ENCODE measurements at places on chromosomes 11 and 22.

- DNase-seq = no peak
Observed at GRCh38 chr22:23501261-23501619, 78.8 kb downstream of the IGLL1 start.

- DNase-seq = no peak
Observed at GRCh38 chr11:115924744-115925567, 420.7 kb upstream of the CADM1 start.

DNA sequence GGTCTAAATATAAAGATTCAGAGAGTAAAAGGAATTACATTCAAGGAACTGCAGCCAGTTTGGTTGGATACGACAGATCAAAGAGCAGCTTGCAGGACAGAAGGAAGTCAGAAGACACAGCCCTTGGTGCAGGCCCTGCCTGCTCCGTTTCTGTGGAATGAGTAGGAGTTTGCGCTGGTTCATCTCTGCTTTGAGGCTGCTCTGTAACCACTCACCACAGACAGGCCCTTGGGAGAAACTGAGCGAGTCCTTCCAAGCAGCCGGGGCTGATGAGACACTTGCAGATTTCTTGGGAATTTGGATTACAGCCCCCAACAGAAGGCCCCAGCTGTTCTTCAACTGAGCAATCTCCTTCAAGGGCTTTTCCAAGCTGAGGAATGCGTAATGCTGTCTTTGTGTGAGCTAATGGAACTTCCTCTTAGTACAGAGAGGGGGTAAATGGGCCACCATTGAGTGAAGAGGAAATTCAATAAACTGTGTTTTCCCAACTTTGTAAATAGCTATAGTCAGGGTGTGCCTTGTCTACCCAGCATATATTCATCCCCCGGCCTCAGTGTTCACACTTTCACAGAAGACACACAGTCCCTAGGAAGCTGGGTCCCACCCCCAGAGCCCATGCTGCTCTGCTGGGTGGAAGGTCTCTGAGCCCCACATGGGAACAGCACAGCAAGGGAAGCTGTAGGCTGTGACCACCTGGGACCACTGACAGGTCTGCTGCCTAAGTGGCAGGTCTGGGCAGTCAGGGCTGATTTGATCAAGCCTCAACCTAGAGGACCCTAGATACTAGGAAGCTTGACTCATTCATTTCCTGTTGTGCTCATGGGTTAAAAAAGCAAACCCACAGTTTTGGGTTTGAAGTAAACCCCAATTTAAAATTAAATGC, 16.6 kb downstream of the IL10RA start:
- DNase-seq = peak; percentile 44

DNA sequence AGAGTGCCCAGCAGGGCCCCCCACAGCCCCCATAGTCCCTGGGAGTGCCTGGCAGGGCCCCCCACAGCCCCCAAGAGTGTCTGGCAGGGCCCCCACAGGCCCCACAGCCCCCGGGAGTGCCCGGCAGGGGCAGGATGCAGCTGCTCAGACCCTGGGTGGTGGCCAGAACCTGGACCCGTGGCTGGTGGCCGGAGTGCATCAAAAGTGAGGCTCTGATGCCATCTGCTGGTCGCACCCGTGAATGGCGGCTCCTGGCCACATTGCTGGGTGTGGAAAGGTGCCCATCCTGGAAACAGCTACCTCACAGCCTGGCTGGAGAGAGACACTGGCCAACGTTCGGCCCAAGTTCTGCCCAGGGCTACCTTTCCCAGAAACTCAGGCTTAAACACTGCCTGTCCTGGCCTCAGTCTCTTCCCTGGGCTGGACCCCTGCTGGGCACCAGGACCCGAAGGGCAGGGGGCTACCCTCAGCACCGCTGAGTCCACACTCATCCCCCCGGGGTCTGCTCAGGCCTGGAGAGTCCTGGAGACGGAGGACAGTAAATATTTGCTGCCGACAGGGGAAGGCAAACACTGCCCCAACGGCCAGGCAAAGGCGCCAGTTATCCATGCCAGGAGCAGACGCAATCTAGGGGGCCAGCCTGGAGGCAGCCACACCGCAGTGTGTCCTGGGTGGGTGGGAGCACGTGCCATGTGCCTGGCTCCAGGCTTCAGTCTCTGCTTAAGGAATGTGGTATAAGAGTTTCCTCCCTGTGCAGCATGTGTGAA, 4.4 kb downstream of the INS start:
- peak; percentile 49 for DNase-seq

DNA sequence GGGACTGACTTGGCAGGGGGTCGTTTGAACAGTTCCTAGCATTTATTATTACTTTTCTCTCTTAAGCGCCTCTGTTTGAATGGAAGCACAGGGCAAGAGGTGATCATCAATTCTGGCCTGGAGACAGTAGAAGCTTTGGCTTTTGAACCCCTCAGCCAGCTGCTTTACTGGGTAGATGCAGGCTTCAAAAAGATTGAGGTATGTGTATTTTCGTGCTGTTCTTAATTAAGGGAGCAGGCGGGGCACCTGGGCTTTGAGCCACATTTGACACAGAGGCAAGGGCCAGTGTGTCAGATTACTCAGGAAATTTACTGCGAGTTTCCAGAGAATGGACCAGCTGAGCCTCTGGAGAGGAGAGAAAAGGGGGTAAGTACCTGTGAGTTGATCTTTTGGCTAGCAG, 102.4 kb upstream of the SORL1-AS1 start:
- DNase-seq = no peak

DNA sequence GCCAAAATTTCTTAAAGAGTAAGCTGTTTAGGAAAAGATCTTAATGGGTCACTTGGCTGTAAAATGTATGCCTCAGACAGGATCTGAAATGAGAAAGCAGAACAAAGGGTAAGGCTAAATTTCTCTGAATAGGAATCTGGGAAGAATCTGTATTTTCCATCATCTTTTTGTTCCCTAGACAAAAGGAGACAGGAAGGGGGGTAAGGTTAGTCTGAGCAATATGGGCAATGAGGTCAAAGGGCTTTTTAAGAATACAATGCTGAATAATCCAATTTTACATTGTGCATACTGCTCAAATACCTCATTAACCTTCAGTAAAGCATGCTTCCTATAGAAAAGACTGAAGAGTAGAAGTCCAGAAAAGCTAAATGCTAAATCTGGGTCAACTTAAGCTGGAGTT, 34.6 kb downstream of the CLDN25 start:
- DNase-seq = no peak

DNA sequence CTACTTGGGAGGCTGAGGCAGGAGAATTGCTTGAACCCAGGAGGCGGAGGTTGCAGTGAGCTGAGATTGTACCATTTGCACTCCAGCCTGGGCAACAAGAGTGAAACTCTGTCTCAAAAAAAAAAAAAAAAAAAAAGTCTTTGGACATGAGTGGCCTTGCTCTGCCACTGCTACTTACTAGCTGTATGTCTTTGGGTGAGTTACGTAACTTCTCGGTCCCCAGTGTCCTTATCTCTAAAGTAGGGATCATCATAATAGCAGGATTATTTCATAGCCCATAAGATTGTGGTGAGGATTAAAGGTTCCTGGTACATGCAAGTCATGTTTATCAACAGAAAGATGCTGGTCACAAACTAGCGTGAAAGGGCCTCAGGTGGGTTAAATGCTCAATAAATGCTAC, 53.9 kb upstream of the HEPHL1 start:
- no peak for DNase-seq
